ENCODE measurements at places on chromosomes 6 and 20.

DNA sequence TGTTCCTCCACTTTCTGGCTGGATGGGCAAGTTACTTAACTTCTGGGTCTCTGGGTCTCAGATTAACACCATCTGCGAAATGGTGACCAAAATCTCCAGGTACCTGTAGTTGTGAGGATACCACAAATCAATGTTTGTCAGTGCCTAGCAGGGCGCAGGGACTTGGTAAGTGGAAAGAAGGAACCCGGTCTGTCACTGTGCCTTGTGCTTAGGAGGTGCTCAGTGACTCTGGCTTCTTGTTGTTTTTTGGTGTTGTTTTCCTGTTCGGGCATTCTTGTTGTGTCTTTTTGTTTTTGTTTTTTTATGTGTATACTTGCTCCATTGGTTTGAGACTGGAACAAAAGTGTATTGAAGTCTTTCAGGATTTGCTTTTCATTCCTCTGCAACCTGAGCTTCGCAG, 17.8 kb downstream of the TM9SF4 start:
- no peak for DNase-seq

DNA sequence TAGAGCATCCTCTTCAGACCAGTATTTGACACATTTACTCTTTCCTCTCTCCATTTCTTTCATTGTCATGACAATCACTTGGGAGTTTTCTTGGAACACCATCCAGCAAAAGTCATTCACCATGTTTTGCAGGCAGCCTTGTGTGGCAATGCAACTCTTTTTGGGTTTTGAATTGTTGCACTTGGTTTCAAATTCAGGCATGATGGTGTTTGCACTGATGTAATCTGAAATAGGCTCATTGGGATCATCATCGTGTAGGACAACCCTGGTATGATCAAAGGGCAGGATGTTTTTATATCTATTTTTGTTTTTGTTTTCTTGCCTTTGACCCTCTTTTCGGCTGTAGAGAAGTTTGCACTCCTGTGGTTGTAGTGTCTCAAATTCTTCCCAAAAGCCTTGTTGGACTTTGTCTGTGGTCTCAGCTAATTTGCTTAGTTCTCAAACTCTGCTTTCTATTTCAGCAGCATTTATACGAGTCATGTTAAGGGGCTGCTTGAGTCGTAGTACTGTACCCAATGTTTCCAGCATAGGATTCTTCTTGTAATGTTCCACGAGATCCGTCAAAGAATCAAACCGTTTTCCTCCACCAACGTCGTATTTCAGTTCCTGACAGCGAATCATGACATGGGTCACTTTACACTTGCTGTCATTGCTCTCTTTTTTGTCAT, 160.8 kb upstream of the TNFAIP3 start:
- no peak for DNase-seq

GRCh38 chr20:51185277-51185676, 162.4 kb upstream of the KCNG1 start:
- no peak for DNase-seq

GRCh38 chr20:61835791-61836350, 229.8 kb downstream of the TAF4 start:
- no peak for DNase-seq

DNA sequence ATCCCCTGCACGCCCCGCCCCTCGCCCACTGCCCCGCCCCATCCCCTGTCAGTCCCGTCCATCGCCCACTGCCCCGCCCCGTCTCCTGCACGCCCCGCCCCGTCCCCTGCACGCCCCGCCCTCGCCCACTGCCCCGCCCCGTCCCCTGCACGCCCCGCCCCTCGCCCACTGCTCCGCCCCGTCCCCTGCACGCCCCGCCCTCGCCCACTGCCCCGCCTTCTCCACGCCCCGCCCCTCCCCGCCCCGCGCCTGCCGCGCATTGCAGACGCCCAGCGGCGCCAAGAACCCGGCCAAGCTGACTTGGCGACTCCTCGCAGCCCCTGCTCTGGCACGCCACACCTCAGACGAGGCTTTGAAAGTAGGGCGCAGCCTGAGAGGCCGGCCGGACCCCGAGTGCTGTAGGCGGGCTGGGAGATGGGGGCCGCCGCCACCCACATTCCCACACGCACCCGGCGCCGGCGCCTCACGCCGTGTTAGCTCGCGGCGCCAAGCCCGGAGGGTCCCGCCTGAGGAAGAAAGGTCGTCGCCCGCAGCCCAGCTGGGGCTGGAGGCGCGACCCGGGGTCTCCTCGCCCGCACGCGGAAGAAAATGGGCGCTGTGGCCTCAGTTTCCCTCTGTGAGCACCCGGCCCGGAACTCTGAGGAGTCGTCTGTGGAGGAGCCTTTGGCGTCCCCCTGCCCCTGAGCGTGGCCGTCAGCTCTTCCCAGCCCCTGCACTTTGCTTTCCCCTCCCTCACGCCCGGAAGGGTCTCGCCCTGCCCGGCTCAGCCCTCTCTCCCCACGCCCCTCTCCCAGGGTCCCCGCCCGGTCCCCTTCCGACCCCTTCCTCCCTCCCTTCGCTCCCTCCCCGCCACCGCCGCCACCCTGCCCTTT, at the start of gene RAD21L1:
RAD21L1 (plus strand) TSS at position 262 of the 872 bp plus-strand sequence. CDS start 2,410 bp downstream, outside the sequence.
- peak; percentile 85 for DNase-seq

DNA sequence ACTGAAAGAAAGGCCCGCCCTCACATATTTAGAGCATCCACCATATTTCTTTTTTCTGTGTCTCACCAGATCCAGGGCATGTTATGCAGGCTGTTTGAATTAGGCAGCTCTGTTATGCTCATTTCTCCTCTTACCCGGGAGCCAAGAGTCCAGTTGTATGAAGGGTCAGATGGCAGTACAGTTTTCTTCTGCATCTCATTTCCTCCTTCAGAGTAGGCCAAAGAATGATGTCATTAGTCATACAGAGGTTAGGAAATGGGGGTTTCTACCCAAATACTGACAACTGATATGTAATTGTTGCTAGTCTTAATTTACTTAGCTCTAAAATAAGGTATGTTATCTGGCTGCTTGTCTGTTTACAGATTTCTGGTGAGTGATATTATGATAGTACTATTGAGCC, 130.8 kb downstream of the SOBP start:
- no peak for DNase-seq

- DNase-seq = no peak
Measured at GRCh38 chr6:25966711-25967110, 4.1 kb downstream of the TRIM38 start.

DNA sequence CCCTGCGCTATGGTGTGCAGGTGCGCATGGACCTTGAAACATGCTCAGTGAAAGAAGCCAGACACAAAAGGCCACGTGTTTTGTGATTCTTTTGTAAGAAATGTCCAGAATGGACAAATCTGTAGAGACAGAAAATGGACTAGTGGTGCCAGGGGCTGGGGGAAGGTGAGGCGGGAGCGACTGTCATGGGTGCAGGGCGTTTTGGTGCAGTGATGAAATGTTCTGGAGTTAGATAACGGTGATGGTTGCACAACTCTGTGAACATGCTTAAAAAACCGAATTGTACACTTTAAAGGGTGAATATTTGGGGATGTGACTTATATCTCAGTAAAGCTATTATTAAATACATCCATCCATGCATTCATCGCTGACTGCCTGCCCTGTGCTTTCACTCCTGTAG, 31.7 kb upstream of the NTSR1 start:
- no peak for DNase-seq

GRCh38 chr6:137637121-137637520, 142.9 kb upstream of the OLIG3 start:
- DNase-seq = no peak

GRCh38 chr6:114218437-114219340, 124.1 kb downstream of the HS3ST5 start:
- DNase-seq = no peak

GRCh38 chr6:121826156-121826810, 390.8 kb downstream of the GJA1 start:
- DNase-seq = no peak

- no peak for DNase-seq
Measured at GRCh38 chr20:60715172-60715571, 536.9 kb upstream of the CDH4 start.

Measured in stimulated activated CD4-positive, alpha-beta T cell treated with anti-CD3 and anti-CD28 coated beads, Interleukin-2, amount 100 ng/mL, for 48 hours (primary cell).